ENCODE measurements at places on chromosomes 11 and 22. TPM values are rescaled to one million over a fixed set of nuclear protein-coding genes. Genes with fewer than 3 reads are reported as not detected.
A peak's percentile ranks its signal among the peaks of the same experiment; 100 is the strongest.

GRCh38 chr11:36264973-36265344, 24.3 kb downstream of the COMMD9 start:
- DNase-seq, result no peak

DNA sequence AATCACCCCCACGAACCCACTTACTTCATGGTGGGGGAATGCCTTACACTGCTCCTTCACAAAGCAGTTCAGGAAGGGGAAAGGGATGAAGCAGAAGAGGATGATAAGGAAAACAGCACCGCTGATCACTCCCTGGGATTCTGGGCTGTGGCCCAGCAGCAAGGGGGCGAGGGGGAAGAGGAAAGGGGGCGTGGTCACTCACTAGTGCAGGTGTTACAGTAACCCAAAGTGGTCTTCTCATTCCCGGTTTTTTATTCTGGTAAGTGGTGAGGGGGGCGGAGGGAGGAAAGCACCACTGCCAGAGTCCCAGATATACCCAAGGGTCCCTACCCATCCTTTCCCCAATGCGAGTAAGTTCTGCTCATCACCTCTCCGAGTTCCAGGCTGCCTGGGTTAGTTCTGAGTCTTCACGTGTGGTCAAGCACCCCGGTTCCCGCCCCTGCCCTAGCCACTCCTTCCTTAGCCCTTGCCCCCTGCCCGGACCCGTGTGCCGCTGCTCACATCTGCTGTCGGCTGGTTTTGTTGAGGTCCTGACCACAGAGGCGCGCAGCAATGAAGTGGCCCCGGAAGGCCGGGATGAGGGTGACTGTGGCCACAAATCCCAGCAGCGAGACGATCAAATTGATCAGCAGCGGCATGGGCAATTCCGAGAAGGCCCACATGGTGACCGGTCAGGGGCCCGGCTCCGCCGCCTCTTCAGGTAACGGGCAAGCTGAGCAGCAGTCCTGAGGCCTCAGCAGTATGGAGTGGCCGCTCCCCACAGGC, 477 bp downstream of the DPAGT1 start:
- no peak for DNase-seq

DNA sequence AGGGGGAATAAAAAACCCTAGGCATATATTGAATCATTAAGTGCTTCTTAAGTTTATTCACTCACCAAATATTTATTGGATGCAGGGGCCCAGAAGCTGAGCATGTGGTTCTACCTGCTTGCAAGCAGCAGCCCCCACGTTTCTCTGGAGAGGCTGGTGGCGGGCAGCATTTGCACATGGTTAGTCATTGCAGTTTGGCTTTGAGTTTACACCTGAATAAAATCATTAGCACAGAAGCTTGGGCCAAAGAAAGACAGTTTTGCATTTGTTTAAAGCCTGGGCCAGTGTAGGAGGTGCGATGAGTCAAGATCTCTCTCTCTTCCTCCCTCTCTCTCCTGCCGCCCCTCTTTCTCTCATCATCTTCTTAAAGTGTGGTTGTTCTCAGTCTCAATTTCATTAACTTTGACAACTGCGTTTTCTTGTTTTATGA, 72.6 kb downstream of the C22orf31 start:
- DNase-seq, result no peak

- DNase-seq, result no peak
Measured at GRCh38 chr11:112797092-112797491, 164.1 kb upstream of the NCAM1 start.

- DNase-seq, result peak; percentile 61
Measured at GRCh38 chr22:27801202-27801615, 347 bp downstream of the MN1 start.

ATP6V1E1 gene
- total RNA-seq, result 139 TPM

RPL3 gene
- 3,143 TPM for total RNA-seq

NLRP14 gene
- not detected for total RNA-seq
